ENCODE measurements at places on chromosomes 7 and 10. TPM values are rescaled to one million over a fixed set of nuclear protein-coding genes. Genes with fewer than 3 reads are reported as not detected.
A peak's percentile ranks its signal among the peaks of the same experiment; 100 is the strongest.

The ZNF239 gene
- 6.8 TPM for total RNA-seq

The NPC1L1 gene
- total RNA-seq = not detected

DNA sequence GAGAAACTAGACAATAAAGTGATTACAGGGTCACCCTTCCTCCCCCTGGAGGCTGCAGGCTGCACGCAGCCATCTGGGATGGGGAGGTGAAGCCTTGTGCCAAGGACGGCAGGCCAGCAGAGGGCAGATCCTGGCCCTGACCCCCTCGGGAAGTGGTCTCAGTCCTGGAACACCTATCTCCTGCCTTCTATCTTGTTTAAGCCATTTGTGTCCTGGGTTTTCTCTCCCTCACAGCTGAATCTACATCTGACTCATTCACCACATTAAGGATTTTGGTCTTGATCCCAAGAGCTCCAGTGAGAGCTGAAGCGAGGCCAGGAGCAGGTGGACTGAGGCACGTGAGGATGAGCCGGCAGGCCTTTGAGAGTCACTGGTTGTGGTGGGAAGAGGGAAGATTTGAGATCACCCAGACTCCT lies 16.4 kb upstream of the PARP12 start:
- DNase-seq = peak; percentile 57

DNA sequence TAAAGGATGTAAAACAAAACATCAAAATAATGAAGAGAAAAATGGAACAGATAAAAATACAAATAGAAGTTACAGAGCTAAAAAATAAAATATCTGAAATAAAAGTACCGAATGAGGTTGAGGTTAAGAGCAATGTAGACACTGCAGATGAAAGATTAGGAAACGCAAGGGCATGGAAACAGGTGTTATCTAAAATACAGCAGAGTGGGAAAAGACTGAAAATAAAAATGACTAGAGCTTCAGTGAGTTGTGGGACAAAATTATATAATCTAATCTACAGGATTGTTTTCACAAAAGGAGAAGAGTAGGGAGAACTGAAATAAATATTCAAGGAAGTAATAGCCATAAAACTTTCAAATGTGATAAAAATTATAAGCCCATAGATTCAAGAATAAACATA lies 123.8 kb downstream of the PTEN start:
- no peak for DNase-seq

DNA sequence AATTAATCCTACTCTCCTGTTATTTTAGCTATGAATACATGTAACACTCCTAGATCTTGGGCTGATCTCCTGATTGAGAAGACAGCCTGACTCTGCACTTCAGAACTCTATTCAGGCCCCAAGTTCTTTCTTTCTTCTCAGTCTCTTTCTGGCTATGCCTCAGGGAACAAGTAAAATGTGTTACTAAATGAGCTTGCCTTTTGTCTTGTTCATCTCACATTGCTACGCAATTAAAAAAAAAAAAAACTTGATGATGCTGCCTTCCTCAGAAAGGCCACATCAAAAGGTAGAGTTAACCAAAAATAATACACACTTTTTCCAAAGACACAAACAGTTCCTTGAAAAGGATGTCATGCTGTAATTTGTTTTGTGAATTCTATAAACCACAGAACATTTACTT lies 258.1 kb downstream of the TWIST1 start:
- no peak for DNase-seq

DNA sequence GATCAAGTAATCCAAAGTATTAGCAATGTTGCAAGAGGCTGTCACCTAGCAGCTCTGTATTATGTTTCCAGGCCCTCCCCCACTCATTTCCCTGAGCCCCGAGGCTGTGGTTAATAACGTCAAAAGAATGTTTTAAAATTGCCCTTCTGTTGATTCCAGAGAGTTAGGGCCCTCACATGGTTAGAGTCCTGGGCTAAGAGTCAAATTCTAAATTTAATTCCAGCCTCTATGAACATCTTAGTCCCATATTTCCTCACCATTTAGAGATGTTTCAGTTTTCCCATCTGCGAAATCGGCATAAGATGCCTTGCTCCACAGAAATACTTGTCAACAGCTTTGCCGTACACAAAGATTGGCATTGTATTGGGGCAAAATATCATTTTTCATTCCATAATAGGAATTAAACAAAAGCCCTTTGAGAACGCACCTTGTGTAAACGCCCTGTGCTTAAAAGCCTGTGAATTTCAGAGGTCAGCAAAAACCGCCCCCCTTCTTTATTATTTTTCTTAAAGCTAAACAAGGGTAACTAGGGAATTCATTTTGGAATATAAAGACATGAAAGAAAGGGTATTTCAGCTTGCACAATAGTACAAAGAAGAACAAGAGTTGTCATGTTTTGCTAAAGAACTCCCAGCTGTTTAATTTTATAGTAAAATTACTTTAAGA lies 135.8 kb downstream of the ARID5B start:
- peak; percentile 72 for DNase-seq

- peak; percentile 44 for DNase-seq
Measured at GRCh38 chr10:102352066-102352715, 43.3 kb upstream of the NFKB2 start.

DNA sequence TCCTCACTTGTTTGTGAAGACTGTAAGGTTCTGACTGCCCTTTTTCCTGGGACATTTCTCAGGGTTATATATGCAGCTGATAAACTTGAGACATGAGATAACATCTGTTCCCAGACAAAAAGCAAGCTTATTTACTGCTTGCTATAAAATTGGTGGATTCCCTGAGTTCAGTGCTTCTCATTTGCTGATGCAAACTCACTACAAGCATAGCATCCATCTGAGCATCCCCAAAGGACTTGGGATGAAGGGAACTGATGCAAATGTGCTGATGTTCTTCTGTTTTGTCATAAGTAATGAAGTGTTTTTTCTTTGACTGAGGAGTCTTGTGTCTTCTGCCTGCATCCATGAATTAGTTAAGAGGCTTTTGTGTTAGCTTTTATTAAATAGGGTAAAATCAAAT lies 183.2 kb downstream of the ADK start:
- DNase-seq = no peak

- DNase-seq = no peak
Measured at GRCh38 chr7:340979-341694, 51.2 kb downstream of the FOXL3 start.

The SFTPD gene
- total RNA-seq = not detected

GRCh38 chr10:59997827-59998525 lies 91.6 kb upstream of the CCDC6 start:
- DNase-seq = no peak

The EVX1 gene
- not detected for total RNA-seq

GRCh38 chr10:96683065-96683464 lies 37.2 kb downstream of the PIK3AP1 start:
- DNase-seq = peak; percentile 85

The CNPY1 gene
- not detected for total RNA-seq

The TMEM140 gene
- total RNA-seq = 0.69 TPM

DNA sequence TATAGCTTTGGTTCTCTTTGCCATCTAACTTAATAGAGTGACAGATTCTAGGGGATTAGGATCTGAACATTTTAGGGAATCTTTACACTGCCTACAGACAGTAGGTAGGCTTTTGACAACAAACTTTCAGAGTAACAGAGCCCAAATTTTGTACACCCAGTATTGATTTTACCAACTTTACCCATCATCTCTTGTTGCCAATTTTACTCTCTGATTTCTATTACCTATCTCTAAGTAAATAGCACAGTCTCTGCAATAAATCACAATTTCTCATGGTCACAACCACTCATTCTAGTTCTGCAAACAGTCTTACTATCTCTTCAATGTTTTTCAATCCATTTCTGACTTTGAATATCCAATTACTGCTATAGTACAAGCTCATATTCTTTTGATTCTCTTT lies 1097.6 kb upstream of the PHF14 start:
- DNase-seq = no peak

The SPDYE8 gene
- total RNA-seq = not detected

GRCh38 chr10:26112532-26112931 lies 104.0 kb upstream of the GAD2 start:
- peak; percentile 0 for DNase-seq

The ANKRD7 gene
- total RNA-seq = 0.39 TPM

DNA sequence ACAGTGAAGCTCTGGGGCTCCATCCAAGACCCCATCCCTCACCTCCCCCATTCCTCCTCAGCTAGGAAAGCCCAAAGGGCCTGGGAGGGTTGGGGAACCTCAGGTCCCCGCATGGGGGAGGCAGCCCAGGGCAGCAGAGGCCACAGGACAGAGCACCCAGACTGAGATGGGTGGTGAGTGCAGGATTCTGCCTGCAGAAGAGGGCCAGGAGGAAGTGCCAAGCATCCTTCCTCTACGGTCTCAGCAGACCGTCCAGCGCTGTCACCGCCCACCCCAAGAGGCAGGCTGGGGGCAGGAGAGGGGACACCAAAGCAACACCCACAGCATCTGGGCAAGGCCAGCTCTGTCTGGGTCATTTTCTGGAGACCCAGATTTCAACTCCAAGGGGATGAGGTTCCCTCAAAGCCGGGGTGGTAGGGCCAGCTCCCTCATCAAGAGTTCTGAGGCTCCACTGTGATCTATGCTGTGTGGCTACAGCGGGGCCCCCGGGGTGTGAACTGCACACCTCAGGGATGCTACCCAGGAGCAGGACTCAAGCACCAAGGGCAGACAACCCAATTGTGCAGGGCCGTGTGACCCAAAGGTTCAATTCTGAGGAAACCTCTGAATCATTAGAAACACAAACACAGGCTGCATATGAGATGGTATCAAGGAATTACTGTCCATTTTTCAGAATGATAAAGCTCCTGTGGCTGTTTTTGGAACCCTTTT lies 46.8 kb downstream of the CAMK2B start:
- DNase-seq = peak; percentile 21

The GRID2IP gene
- not detected for total RNA-seq

- peak; percentile 69 for DNase-seq
Measured at GRCh38 chr7:151249034-151249731, 689 bp upstream of the SMARCD3 start.

DNA sequence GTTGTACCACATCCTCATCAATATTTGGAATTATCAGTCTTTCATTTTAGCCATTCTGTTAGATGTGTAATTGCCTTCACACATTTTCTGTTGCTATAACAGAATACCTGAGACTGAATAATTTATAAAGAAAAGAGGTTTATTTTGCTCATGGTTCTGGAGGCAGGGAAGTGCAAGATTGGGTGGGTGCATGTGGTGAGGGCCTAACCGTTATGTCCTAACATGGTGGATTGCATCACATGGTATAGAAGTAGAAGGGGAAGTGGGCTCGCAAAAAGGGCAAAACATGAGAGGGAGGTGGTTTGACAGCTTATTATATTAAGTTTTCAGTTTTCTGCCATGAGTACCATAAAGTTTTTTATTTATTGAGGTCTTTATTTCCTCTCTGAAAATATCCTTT lies 452.0 kb downstream of the ARL4A start:
- no peak for DNase-seq

All from HFFc6 (cell line).